Transverse colon (tissue), 4 donors: ENCODE measurements at places on chromosomes 5 and 9. TPM values are rescaled to one million over a fixed set of nuclear protein-coding genes. Genes with fewer than 3 reads are reported as not detected.

- no peak for DNase-seq
- no peaks in the 10 kb centered on the region for H3K27me3 ChIP-seq
- H3K36me3 ChIP-seq: no peaks in the 10 kb centered on the region
- H3K4me3 ChIP-seq: no peak overlapping the region
- no peaks in the 10 kb centered on the region for H3K4me1 ChIP-seq
Measured at GRCh38 chr5:125673359-125673950, 749.8 kb upstream of the GRAMD2B start.

Gene POU5F2
- 4.1 TPM for total RNA-seq

Gene EFNA5
- total RNA-seq: 9.4 TPM

Gene NR2F1-AS1
- 1.6 TPM for total RNA-seq

- H3K27me3 ChIP-seq: no peaks in the 10 kb centered on the region
- H3K27ac ChIP-seq: no peak overlapping the region
- H3K4me1 ChIP-seq: no peaks in the 10 kb centered on the region
- H3K36me3 ChIP-seq: no peaks in the 10 kb centered on the region
- DNase-seq: no peak
Measured at GRCh38 chr5:14879937-14880589, 8.5 kb upstream of the ANKH start.
